Fibroblast of lung (primary cell): ENCODE measurements at places on chromosomes 16 and 17. TPM values are rescaled to one million over a fixed set of nuclear protein-coding genes. Genes with fewer than 3 reads are reported as not detected.

DNA sequence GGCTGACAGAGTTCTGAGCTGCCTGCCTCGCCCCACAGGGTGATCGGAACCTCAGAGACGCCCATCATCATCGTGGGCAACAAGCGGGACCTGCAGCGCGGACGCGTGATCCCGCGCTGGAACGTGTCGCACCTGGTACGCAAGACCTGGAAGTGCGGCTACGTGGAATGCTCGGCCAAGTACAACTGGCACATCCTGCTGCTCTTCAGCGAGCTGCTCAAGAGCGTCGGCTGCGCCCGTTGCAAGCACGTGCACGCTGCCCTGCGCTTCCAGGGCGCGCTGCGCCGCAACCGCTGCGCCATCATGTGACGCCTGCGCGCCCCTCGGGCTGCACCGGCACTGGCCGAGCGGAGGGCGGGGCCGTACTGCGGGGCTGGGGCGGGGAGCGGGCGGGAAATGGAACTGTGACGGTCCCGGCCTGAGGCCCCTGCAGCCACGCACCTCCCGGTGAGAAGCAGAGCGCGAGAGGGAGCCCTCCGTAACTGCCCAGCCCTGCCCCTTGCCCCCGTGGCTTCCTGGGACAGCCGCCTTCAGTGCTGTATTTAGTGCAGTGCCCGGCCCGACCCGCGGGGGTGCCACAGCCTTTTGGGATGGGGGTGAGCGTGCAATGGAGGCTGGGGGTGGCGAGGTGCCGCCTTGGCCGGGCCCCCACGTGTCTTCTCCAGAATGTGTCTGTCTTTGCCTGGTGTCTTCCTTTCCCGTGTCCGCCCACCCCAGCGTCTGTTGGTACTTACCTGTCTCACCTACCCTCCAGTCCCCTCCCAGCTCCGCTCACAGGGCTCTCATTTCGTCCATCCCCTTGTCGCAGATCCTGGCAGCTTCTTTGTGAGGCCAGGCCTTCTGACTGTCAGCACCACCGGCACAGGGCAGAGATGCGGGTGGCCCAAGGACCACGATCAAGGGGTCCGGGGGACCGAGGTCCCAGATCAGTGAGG, 9.8 kb downstream of the RASL10B start:
- no peaks in the 10 kb centered on the region for H3K36me3 ChIP-seq
- no peak for DNase-seq
- H3K4me3 ChIP-seq = no peak overlapping the region
- H3K27ac ChIP-seq = no peak overlapping the region
- H3K4me1 ChIP-seq = no peaks in the 10 kb centered on the region

MT1E gene
- polyA plus RNA-seq = 465 and 572 TPM in 2 replicates

OR4D1 gene
- not detected in 2 replicates for polyA plus RNA-seq

STX8 gene
- 114 and 128 TPM in 2 replicates for polyA plus RNA-seq
